ENCODE measurements at places on chromosomes 11 and 22.

- DNase-seq = no peak
Observed at GRCh38 chr11:88544656-88545280, 207.2 kb upstream of the CTSC start.

- DNase-seq = no peak
Observed at GRCh38 chr22:38426628-38427027, 28.4 kb downstream of the KCNJ4 start.

DNA sequence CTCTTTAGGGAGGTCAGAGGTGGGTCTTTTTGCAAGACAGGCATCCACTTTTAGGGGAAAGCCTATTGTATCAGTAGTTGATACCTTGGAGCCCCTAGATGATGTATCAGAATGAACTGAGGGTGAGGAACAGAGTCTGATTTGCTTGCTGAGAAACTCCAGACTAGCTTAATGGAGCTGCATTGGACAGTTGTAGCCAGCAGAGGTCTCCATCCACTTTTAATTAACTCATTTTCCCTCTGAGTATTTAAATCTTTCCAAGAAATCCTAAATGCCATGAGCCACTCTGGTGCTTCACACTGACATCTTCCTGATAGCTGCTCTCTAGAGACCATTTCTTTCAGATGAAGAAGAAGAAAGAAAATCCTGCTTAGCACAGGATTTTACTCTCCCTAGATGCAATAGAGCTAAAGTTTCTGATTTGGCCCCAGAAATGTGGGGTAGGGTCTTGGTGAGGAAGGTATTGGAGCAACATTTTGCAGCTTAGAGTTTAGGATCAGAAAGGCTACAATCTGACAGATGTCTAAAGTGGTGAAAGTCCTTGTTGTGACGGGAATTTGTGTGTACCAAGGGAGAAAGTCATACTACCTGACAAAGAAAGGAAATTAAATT is 38.0 kb downstream of the EXT2 start:
- DNase-seq = no peak

- DNase-seq = no peak
Observed at GRCh38 chr11:44819346-44819745, 92.6 kb downstream of the TSPAN18 start.

DNA sequence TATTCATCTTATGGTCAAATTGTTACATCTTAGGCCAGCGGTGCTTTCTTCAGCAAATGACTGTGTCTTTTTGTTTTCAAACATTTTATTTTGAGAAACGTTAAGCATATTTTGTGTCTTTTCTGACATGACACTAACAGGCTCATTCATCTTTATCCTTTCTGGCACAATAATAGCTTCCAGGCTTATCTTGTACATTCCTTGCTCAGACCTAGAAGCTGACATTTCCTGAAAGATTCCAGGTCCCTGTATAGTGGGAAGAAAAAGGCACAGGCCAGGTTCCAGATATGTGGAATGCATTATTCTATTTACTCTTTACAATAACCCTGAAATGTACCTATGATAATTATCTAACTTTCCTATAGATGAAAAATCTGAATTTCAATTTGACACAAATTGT is 379.1 kb upstream of the B3GAT1 start:
- DNase-seq = no peak

DNA sequence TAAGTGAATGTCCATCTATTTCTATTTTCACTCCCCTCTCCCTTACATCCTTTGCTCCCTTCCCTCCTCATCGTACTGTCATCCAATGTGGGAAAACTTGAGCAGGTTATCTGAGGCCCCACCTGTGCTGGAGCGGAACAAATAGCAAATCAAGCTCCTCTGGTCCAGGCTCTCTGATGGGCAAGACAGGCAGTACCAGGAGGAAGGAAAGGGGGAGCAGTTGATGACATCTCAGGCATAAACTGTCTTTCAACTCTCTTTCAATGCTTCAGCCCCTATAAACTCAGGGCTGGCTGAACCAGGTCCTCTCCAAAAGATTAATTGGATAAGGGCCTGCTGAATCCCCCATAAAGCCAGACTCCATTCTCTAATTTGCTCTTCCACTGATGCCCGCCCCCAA is 1.5 kb upstream of the CCKBR start:
- no peak for DNase-seq

DNA sequence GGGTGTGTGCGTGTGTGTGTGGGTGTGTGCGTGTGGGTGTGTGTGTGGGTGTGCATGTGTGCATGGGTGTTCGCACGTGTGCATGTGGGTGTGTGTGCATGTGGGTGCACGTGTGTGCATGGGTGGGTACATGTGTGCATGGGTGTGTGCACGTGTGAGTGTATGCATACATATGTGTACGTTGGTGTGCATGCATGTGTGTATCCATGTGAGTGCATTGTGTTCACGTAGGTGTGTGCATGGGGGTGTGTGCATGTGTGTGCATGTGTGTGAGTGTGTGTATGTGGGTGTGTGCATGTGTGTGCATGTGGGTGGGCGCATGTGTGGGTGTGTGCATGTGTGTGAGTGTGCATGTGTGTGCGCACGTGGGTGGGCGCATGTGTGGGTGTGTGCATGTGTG is 19.9 kb upstream of the APOBEC3A start:
- no peak for DNase-seq

- no peak for DNase-seq
Observed at GRCh38 chr22:44005524-44005923, 18.6 kb upstream of the PARVB start.

DNA sequence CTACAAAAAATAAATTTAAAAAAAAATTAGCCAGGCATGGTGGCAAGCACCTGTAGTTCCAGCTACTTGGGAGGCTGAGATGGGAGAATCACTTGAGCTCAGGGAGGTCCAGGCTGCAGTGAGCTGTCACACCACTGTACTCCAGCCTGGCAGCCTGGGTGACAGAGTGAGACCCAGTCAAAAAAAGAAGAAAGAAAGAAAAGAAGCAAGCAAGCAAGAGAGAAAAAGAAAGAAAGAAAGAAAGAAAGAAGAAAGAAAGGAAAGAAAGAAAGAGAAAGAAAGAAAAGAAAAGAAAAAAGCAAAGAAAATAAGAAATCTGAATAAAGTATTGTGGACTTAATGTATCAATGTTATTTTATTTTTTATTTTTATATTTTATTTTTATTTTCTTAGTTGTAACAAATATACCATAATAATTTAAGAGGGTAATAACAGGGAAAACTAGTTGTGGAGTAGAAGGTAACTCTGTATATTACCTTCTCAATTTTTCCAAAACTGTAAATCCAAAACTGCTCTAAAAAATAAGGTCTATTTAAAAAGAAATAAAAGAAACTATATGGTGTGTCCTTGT is 1.1 kb upstream of the ZNF215 start:
- no peak for DNase-seq

GRCh38 chr22:38886333-38886732 is 14.3 kb upstream of the CBX6 start:
- no peak for DNase-seq

- DNase-seq = no peak
Observed at GRCh38 chr11:118910309-118911112, 15.2 kb downstream of the BCL9L start.

Measured in iPS DF 19.7 (cell line).